ENCODE measurements at places on chromosomes 3 and 15.

- DNase-seq = no peak
These were observed 19.1 kb upstream of the RAP2B start for GRCh38 chr3:153142961-153143360.

GRCh38 chr3:114092151-114093015 is 35.8 kb downstream of the QTRT2 start:
- DNase-seq = no peak

DNA sequence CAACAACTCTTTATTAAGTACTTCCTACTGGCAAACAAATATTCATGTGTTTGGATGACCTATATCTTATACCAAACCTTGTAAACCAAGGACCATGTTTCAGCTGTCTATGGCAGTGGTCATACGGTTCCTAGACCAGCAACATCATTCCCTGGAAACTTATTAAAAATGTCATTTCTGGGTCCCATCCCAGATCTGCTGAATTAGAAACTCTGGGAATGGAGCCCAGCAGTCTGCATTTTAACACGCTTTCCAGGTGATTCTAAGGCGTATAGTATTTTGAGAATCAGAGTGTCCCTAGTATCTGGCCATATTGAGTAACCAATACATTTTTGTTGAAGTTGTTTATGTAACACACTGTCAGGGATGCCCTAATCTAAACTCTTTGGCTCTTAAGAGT is 363.4 kb upstream of the LRRC3B start:
- DNase-seq = no peak

GRCh38 chr3:149806171-149806778 is 6.7 kb upstream of the RNF13 start:
- no peak for DNase-seq

DNA sequence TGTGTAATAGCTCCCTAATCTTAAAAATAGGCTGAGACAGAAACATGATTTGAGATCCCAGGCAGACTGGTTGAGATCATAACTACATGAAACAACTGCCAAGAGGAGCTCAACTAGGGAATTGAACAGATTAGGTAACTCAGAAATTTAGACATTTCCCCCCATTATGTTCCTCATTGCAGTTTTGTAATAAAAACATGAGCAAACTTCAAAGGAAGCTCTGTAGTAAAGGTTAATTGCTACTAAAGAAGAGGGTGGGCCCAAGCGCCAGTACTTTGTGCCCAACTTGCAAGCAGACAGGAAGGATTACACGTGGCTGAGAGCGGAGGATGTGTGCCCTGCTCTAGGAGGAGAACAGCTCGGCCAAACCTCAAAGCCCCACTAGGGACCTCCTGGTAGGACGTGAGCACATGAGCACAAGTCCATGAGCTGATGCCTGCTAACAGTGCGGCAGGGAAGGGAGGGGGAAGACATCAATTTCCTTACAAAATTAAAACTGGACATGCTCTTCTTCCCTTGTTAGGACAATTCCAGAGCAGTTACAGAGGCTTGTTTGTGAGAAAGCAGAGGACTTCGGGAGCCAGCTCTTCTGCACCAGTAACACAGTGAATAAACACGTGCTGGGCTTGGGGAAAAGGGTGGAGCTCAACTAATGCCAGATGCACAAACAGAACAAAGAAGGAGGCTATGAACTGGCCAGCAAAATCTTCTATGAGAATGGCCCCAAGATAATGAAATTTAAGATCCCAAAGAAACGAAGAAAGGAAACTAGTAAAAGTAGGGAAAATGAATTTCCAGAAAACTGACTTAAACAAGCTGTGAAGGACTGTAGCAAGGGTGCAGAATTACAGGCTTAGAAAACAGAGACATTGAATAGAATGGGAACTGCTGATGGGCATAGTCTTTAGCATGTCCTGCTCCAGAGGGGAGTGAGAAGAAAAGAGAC is 275.5 kb downstream of the MECOM start:
- DNase-seq = no peak

DNA sequence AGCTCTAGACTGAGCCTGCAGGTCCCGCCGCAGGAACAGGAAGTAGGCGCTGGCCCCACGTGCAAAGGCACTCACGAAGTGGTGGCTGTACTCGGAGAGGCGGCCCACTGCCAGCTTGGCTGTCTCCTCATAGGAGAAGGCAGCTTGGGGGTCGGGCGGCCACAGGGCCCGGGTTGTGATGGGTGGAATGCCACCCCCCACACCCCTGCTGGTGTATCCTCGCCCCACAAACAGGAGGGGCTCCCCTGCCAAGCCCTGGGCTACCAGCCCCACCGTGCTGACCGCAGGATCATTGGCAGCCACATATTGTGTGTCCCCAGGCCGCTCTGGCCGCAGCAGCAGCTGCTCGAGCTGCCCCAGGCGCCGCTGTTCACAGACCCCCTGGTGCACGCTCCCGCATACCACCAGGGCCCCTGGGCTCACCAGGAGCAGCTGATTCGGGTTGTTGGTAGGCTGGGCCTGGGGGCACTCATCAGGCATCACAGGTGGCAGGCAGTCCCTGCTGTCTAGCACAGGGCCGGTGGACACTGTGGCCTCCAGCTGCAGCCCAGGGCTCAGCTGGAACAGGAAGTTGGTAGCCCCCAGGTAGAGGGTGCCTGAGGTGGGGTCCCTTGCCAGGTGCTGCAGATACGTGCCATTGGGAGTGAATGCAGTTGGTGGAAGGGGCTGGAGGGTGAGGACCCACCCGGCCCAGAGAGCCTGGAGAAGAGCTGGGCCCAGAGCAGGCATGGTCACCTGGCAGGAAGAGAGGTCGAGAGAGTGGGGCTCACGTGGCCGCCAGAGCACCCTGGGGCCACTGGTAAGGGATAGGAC is 5.8 kb downstream of the PLXNB1 start:
- no peak for DNase-seq

- DNase-seq = no peak
These were observed 19.9 kb downstream of the NOX5 start for GRCh38 chr15:69034352-69034751.

DNA sequence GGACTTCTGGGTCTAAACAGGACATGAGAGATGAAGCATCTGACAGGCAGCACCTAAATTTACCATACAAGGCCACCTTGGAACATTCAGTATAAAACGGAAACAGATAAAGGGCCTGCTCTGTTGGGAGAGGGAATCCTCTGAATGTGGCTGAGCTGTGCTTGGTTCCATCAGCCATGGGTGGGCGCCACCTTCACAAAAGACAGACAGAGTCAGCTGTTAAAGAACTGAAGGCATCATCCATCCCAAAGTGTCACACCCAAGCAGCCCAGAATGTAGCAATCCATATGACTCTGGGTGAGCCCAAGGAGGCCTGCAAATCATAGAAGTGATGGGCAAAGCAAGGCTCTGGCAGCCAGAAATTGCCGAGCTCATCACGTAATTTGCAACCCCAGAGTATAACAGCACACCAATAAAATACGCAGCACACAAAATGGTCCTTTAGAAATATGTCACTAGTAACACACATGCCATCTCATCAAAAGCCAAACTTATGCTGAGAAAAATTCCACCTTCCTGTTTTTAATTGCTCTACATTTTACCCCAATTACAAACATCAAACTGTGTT is 24.8 kb upstream of the RBP1 start:
- DNase-seq = no peak

GRCh38 chr3:46440531-46441294 is 24.0 kb downstream of the LTF start:
- peak; percentile 6 for DNase-seq

- DNase-seq = no peak
These were observed 28.4 kb downstream of the KAT2B start for GRCh38 chr3:20068512-20069177.

- no peak for DNase-seq
These were observed 9.3 kb downstream of the RFTN1 start for GRCh38 chr3:16504242-16504641.

DNA sequence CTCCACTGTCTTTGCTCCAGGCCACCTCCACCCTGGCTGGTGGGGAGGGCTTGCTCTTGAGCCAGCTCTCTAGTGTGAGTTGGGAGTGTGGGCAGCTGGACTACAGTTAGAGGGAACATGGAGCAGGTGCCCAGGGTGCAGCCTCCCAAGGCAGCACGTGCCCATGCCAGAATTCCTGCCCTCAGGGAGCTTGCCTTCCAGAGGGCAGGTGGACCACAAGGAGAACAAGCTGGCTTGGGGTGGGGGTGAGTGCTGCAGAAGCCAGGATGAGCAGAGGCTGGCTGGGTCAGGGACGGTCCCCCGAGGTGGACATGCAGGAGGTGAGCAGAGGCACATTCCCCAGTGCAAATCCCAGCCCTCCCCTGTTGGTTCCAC is 89.5 kb downstream of the VGLL4 start:
- no peak for DNase-seq

DNA sequence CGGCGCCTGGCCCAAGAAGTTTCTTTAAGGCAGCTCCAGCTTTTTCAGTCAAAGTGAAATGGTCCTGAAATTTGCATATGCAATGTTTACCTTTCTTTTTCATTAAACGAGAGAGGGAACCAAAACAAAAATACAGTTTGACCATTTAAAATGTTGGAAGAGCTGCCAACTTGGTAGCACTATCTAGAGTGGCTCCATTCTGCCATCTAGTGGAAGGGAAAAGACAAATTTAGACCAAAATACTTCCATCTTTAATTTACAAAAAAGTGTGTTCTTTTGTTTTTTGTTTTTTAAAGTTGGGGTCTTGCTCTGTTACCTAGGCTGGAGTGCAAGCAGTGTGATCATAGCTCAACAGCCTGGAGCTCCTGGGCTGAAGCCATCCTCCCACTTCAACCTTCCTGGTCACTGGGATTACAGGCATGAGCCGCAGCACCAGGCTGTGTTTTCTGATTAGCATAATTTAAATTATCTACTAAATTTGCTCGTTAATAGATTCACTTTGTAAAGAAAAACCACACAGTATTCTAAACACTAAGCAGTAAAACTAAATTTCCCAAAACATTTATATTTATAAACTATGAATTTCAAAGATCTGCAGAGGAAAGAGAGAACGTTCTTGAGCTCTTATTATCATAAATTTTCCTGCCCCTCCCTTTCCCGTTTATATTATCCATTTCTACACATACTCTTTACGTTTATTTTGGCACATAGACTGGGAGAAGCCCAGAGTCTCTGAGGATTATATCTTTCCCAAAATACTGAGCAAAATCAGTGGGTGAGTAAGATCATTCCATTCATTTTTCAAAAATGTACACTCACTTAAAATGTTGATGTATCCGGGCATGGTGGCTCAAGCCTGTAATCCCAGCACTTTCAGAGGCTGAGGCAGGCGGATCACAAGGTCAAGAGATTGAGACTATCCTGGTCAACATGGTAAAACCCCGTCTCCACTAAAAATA is 15.4 kb upstream of the RFC4 start:
- no peak for DNase-seq

GRCh38 chr3:159739969-159740368 is 248.7 kb upstream of the IL12A start:
- DNase-seq = no peak
